ENCODE measurements at places on chromosomes 1 and 21.

- DNase-seq = no peak
Observed at GRCh38 chr21:46020581-46020980, 39.0 kb downstream of the COL6A1 start.

GRCh38 chr21:14050121-14050520 is 160.6 kb downstream of the LIPI start:
- no peak for DNase-seq

DNA sequence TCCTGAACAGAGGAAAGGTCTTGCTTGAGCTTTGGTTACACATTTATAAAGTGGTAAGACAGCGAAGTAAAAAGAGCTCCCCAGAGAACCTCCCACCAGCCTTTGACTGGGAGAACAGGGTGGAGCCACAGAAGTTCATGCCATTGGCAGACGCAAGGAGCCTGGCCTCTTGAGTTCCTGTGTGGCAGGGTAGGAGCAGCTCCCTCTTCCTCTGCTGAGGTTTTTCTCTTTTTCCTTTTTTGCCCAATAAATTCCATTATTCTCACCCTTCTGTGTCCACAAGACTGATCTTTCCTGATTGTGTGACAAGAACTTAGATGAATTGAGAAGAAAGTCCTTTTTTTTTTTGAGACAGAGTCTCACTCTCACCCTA is 4.3 kb downstream of the THEM4 start:
- peak; percentile 23 for DNase-seq

DNA sequence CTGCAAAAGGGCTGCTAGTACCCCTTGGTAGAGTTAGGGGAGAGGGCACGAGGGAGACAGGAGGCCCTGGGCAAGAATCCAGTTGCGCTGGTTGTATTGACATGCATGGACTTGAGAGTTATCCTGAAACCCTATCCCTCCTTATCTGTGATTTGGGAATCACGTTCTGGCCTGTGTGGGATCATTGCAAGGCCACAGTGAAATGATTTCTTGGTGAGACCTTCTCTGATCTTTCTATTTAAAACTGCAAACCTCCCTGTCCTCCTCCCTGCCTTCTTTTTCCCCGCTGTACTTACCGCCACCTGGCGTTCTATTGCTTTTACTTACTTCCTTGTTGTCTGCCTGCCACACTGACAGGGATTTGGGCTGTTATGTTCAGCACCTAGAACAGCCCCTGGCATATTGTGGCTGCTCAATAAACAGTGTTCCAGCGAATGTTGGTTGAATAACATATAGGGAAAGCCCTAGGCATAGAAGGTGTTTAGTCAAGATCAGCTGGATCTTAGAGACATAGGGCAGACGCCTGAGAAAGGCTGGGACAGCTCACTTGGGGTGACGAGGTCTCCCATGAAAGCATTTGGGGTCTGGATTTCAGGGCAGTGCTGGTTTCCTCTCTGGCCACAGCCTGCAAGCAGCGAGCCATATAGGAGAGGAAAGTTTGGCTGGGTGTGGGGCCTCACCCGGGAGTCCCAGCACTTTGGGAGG is 25.6 kb downstream of the ALPL start:
- DNase-seq = peak; percentile 56

GRCh38 chr1:172002725-172003345 is 161.5 kb downstream of the DNM3 start:
- DNase-seq = peak; percentile 61

GRCh38 chr21:34912022-34912945 is 136.8 kb downstream of the RUNX1 start:
- DNase-seq = no peak

- DNase-seq = no peak
Observed at GRCh38 chr1:185578293-185578692, 155.9 kb upstream of the HMCN1 start.

DNA sequence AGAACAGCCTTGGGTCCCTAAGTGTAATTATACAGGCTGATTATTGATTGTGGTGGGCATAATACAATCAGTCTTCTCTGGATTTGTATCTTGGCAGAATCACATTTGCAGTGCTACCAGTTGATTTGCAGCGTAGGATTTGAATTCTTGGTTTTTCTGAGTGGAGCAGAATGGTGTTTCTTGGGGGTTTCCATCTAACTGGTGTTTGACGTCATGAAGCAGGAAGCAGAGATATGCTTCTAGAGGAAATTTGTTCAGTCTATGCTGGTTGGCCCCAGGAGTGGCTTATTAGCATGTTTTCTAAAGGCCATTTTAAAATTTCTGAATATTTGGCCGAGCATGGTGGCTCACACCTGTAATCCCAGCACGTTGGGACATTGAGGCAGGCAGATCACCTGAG is 3.4 kb downstream of the CTTNBP2NL start:
- no peak for DNase-seq

DNA sequence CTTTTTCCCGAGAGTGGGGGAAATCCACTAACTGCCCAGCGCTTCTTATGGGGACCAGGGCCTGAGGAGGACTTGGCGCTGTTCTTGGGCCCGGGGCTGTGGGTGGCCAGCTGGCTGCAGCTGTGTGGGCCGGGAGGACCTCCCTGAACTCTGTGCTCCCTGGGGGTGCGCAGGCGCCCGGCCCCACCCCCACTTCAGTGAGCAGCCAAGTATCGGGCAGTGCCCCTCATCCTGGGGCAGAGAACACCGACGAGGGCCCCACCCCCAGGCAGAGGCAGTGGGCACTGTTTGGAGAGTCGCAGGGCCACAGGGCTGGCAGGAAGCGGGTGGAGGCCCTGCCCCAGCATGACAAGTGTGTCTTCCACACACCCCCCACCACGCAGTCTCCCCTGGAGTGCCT is 32.5 kb upstream of the SLC19A1 start:
- DNase-seq = no peak

DNA sequence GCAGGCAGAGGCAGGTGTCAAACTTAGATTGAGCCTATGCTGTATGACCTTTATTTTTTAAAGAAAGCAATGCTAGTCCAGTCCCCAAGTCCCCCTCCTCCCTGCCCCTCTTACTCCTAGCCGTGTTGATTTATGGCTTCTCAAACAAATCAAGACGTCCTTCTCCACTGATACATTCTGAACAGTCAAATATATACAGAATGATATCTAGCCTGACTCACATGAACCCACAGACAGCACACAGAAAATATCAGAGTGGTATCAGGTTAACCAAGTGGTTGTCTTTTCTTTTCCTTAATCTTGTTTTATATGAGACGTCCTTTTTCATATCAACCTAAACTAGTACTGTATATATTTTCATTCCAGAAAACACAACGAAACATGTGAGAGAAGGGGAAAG is 13.4 kb downstream of the DAB1 start:
- no peak for DNase-seq

- no peak for DNase-seq
Observed at GRCh38 chr1:70966018-70966638, 81.5 kb downstream of the PTGER3 start.

- DNase-seq = peak; percentile 98
Observed at GRCh38 chr1:113389953-113390834, at the start of gene MAGI3. Gene MAGI3 (plus strand): TSS chr1:113390515. CDS start chr1:113391034, 519 bp downstream.

DNA sequence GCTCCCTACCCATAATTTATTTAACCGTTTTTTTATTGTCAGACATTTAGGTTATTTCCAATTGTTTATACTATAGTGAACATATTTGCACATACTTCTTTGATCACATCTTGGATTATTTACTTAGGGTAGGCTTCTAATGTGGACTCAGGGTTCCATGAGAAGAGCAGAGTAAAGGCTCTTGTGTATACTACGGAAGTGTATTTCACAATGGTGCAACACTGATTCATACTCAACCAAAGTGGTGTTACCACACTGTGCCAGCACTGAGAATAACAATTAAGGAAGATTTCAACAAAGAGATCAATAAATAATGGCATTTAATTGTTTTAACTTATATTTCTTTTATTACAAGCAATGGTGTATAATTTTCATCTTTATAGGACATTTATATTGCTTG is 251.2 kb downstream of the ZNF326 start:
- DNase-seq = no peak

DNA sequence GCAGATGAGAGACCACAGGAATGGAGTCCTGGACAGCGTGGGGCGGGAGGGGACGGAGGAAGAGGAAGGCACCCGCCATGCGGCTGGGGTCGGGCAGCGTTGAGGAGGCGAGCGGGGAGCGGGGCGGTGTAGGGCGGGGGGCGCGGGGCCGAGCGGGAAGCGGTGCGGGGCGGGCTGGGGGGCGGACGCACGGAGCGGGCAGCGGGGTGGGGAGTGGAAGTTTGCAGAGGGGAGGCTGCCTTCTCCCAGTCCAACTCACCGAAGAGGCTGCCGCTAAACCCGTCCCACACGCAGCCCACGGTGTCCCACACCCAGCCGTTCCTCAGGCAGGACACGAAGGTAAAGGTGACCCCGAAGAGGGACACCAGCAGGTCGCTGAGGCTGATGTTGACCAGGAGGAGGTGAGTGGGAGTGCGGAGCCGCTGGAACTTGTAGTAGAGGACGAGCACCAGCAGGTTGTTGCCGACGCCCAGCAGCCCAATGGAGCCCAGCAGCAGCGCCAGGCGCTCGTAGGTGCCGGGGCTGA is 483 bp downstream of the CHML start:
- peak; percentile 32 for DNase-seq

DNA sequence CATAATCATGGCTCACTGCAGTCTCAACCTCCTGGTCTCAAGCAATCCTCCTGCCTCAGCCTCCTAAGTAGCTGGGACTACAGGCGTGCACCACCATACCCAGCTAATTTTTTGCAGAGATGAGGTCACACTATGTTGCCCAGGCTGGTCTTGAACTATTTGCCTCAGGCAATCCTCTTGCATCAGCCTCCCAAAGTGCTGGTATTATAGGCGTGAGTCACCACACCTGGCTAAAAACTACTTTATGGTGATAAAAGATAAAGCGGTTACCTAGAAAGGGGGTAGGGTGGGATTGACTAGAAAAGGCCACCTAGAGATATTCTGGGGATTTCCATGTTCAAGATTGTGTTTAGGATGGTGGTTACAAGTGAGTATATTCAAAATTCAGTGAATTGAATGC is 5.0 kb downstream of the TSTD1 start:
- DNase-seq = no peak

- DNase-seq = no peak
Observed at GRCh38 chr1:198241553-198241952, 84.8 kb downstream of the NEK7 start.

GRCh38 chr21:38234395-38235142 is 22.2 kb upstream of the KCNJ15 start:
- DNase-seq = no peak

DNA sequence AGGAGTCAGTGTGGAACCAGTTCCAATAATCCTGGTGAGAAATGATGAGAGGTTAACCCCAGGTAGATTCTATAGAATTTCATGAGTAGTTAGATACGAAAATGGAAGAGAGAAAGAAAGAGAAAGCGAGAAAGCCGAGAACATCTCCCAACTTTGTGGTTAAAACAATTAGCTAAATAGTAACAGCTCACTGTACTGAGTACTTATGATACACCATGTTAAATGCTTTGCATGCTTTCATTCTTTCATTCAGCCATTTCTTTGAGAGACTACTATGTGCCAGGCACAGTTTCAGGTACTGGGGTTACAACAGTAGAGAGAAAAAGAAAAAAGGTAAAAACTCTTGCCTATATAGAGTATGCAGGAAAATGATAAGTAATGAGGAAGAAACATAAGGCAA is 109.7 kb upstream of the SYT6 start:
- DNase-seq = no peak

DNA sequence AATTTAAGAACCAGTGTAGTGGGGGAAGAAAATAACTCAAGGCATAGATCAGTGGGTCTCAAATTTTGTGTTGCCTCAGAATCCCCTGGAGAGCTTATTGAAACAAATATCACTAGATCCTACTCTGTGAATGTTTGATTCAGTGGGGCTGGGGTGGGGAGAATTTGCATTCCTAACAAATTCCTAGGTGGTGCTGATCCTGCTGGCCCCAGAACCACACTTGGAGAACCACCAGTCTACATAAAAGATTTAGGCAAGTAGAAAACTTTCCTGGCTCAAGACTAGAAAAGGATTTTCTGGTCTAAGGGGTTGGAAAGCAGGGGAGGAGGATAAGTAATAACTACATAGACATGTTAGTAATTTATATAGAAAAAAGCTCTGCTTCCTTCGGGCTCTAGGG is 34.1 kb upstream of the C1orf21 start:
- DNase-seq = no peak

- DNase-seq = no peak
Observed at GRCh38 chr1:231786126-231786525, 159.5 kb downstream of the DISC1 start.

- no peak for DNase-seq
Observed at GRCh38 chr1:44598167-44598566, 76.1 kb downstream of the TMEM53 start.

DNA sequence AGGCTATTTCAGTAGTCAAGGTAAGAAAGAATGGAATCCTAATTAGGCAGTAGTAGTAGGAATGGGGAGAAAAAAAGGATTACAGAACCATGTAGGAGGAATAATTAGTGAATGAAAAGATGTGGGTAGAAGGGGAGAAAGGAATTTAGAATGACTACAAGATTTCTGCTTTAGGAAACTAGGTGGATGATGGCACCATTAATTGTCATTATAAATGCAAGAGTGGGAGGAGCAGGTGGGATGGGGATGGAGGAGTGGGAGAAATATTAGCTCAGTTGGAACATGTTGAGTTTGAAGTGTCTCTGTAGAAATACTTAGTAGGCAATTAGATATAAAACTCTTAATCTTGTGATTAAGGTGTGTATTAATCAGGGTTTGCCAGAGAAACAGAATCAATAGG is 50.0 kb upstream of the C21orf91 start:
- no peak for DNase-seq

DNA sequence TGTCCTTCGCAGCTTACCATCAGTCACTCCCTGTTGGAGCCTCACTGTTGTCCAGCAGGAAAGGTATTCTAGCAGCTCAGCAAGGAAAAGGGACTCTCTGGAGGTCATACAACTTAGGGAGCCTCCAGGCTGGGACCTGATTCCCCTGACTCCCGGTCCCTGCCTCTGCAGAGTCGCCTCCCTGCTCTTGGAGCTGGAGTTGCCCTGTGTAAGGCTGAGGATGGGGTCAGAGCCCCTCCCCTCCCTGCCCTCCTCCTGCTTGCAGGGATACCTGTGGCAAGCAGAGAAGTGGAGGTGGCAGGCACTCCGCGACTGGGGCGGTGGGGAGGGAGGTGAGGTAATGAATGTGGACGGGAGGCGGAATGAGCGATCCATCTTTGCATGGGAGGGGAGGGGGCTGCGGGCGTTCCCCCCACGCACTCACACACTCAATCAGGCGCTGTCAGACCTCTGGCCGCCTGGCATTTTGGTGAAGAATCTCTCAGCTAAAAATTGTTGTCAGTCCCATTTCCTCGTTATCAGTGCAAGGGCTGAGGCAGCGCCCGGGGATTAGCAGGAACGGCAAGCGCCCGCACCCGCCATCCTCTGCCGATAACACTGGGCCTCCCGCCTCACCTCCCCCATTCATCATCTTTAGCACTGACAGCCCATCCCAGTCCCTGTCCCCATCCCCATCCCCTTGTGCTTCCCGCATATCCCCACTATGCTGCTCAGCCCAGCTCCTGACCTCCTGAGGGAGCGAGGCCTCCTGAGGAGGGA is 64.3 kb downstream of the TMEM53 start:
- no peak for DNase-seq

- DNase-seq = no peak
Observed at GRCh38 chr1:61119085-61119484, 36.7 kb downstream of the NFIA start.

- no peak for DNase-seq
Observed at GRCh38 chr1:18955441-18956192, 859 bp downstream of the IFFO2 start.

GRCh38 chr1:117714546-117714945 is 108.7 kb downstream of the TENT5C start:
- no peak for DNase-seq
